ENCODE measurements at places on chromosomes 1 and 21. TPM values are rescaled to one million over a fixed set of nuclear protein-coding genes. Genes with fewer than 3 reads are reported as not detected.

Gene WNT3A
- total RNA-seq, result not detected

Gene PADI2
- total RNA-seq, result 0.09 TPM

Gene TAS1R2
- not detected for total RNA-seq

Gene SPRR3
- not detected for total RNA-seq

Gene KRTAP21-2
- not detected for total RNA-seq

Gene SHISA4
- total RNA-seq, result 20.9 TPM

Gene TNFAIP8L2
- total RNA-seq, result not detected

Gene OR2T2
- total RNA-seq, result not detected

Gene SFN
- total RNA-seq, result not detected

Gene MX2
- 4.2 TPM for total RNA-seq

Gene CHI3L1
- 3.0 TPM for total RNA-seq

Gene SLC44A5
- total RNA-seq, result not detected

Gene EPHB2
- total RNA-seq, result 24.9 TPM

Gene DCDC2B
- total RNA-seq, result not detected

Gene CFHR5
- total RNA-seq, result not detected

Gene ST6GALNAC3
- 3.1 TPM for total RNA-seq

Gene SPRR2D
- total RNA-seq, result not detected

Gene OR6K3
- total RNA-seq, result not detected

Gene GPR161
- 7.0 TPM for total RNA-seq

Gene ZBTB8B
- total RNA-seq, result not detected

Gene IVL
- total RNA-seq, result not detected

Gene C1QB
- total RNA-seq, result not detected

Gene CHIA
- total RNA-seq, result not detected

Gene PPIAL4G
- total RNA-seq, result not detected

Gene ANKRD65
- total RNA-seq, result 2.4 TPM

Gene SORT1
- 3.0 TPM for total RNA-seq

Gene CYP4A22
- not detected for total RNA-seq

Gene RALGPS2
- total RNA-seq, result 74.7 TPM

Gene MRPS21
- total RNA-seq, result 15.8 TPM

Gene FAM20B
- 41.5 TPM for total RNA-seq

Gene TTC24
- not detected for total RNA-seq

Gene OR2AK2
- not detected for total RNA-seq

Gene TCP10L
- 0.45 TPM for total RNA-seq

Gene ETV3L
- not detected for total RNA-seq

Gene CFAP74
- not detected for total RNA-seq

Gene TIAM1
- total RNA-seq, result 15.1 TPM

Gene SPATA45
- total RNA-seq, result not detected

Gene MINDY1
- total RNA-seq, result 10.9 TPM

Gene OLIG2
- not detected for total RNA-seq

Gene NASP
- 57.1 TPM for total RNA-seq

Gene GBP4
- 3.7 TPM for total RNA-seq

Gene LMX1A
- total RNA-seq, result not detected

Gene FCMR
- not detected for total RNA-seq

Gene FCER1A
- total RNA-seq, result not detected

Gene CATSPERE
- total RNA-seq, result 0.49 TPM

Gene RHD
- not detected for total RNA-seq

Gene PPP1R15B
- 30.3 TPM for total RNA-seq

Gene OR2L13
- not detected for total RNA-seq

Gene HSF2BP
- total RNA-seq, result 2.3 TPM

Gene FCRL5
- total RNA-seq, result not detected

Gene SPRR2F
- not detected for total RNA-seq

Gene EEIG2
- total RNA-seq, result 51.1 TPM

Gene DMBX1
- total RNA-seq, result not detected

Gene ADORA3
- not detected for total RNA-seq

Gene LORICRIN
- not detected for total RNA-seq

Gene WNT2B
- 1.8 TPM for total RNA-seq

Gene SPRR1A
- total RNA-seq, result not detected

Gene PATJ
- total RNA-seq, result 14.2 TPM

Gene RUNX3
- total RNA-seq, result not detected
